ENCODE measurements at places on chromosomes 6 and 20.

GRCh38 chr20:57274846-57275245, 8.4 kb upstream of the BMP7 start:
- no peak for DNase-seq
- no peak overlapping the region for H3K4me3 ChIP-seq
- no peaks in the 10 kb centered on the region for H3K36me3 ChIP-seq
- H3K4me1 ChIP-seq: peaks cover 41% of the 10 kb centered on the region
- peak overlapping the region; percentile 78 for H3K27ac ChIP-seq

DNA sequence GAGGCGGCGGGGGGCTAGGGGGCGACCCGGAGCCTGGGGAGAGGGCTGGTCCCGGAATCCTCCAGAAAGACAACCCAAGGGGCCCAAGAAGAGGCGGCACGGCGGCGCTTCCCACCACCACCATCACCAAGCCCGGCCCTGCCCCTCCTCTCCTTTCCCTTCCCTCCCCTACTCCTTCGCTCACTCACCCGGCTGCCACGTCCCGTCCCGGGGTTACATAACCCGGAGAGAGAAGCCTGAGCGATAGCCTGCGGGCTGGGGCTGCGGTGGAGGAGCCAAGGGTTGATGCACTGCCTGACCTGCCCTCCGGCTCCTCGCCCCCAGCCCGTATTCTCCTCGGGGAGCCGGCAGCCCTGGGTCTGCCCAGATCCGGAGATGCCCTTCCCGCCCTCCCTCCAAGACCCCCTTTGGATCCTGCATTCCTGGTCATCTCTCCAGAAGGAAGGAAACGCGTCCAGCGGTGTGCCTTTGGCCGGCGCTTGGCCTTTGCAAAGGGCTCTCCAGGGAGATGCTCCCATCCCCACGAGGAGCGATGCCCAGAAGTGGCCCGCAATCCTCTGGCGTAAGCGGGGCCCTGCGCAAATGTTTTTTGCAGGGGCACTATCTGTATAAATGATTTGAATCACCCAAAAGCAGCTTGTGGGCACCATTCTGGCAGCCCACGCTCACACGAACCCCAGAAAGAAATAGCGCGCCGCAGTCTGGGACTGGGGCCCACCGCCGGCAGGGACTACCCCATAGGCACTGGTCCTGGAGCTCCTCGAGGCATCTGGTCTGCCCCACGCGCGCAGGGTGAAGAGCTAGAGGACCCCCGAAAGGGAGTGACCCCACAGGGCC, 4.6 kb upstream of the CPXM1 start:
- no peak for DNase-seq
- H3K36me3 ChIP-seq: no peaks in the 10 kb centered on the region
- no peaks in the 10 kb centered on the region for H3K27me3 ChIP-seq
- H3K4me1 ChIP-seq: peaks cover 7% of the 10 kb centered on the region
- no peak overlapping the region for H3K4me3 ChIP-seq

GRCh38 chr6:33112148-33112547, 36.4 kb downstream of the HLA-DPB1 start:
- no peak overlapping the region for H3K4me3 ChIP-seq
- no peaks in the 10 kb centered on the region for H3K4me1 ChIP-seq
- peaks cover 1% of the 10 kb centered on the region for H3K27me3 ChIP-seq
- H3K27ac ChIP-seq: no peak overlapping the region
- H3K36me3 ChIP-seq: no peaks in the 10 kb centered on the region
- no peak for DNase-seq

- H3K27ac ChIP-seq: no peak overlapping the region
- H3K4me3 ChIP-seq: no peak overlapping the region
- peaks cover 1% of the 10 kb centered on the region for H3K27me3 ChIP-seq
- DNase-seq: no peak
These were observed 42.7 kb downstream of the MAFB start for GRCh38 chr20:40646361-40646760.

DNA sequence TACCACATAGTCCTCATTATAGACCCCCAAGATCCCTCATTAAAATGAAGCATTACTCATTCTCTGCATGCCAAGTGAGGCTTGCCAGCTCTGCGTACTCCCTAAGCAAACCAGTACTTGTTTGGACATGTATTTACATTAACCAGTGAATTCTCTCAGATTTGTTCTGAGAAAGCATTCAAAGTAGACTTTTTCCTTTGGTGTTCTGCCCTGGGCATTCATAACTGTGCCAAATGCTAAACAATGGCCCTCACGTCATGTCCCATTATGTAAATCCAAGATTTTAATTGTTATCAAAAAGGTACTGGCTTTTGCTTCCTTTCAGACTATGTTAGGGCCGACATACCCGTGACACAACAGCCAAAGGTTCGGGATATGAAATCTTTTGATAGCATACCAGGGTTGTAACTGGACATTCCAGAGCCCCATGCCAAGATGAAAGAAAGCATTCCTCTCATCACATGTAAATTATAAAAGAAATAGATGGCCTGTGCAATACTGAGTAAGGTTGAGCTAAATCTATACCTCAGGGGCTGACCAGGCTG, 164.2 kb downstream of the ADAT2 start:
- no peak overlapping the region for H3K27ac ChIP-seq
- no peaks in the 10 kb centered on the region for H3K36me3 ChIP-seq
- H3K4me3 ChIP-seq: no peak overlapping the region
- no peaks in the 10 kb centered on the region for H3K27me3 ChIP-seq
- no peak for DNase-seq

DNA sequence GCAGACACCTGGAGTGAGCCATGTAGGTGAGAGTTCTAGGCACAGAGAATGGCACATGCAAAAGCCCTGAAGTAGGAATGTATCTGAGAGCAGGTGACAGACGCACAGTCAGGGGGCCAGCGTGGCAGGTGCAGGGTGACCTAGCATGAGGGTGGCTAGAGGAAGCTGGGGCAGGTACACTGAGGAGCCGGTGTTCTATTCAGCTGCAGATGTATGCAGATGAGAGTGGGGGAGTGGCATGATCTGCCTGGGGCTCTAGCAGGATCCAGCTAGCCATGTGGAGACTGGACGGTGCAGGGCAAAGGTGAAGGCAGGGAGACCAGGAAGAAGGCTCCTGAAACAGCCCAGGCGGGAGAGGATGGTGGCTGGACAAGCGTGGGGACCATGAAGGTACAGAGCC, 10.7 kb downstream of the PEDS1 start:
- peaks cover 24% of the 10 kb centered on the region for H3K4me1 ChIP-seq
- H3K36me3 ChIP-seq: peaks cover 20% of the 10 kb centered on the region
- H3K27ac ChIP-seq: peak overlapping the region; percentile 17
- peak; percentile 33 for DNase-seq

DNA sequence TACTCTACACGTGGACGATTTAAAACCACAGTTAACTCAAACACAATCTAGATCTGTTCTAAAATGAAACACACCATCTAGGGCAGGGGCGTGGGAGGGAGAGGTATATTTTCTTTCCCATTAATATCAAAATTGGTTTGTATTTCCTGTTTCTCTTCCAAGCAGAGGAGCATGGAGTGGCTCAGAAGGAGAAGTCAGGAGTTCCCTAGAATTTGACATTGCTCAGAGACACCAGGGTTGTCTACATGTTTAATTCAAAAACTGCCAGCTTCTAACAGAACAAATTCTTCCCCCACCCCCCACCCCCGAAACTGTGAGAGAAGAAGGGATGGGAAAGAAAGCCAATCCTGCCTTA, 2.3 kb downstream of the PREX1 start:
- 0 out of 2 replicates have a peak, but pooled peaks cover 4% of the 10 kb centered on the region for H3K27me3 ChIP-seq
- no peaks in the 10 kb centered on the region for H3K36me3 ChIP-seq
- H3K4me1 ChIP-seq: peaks cover 13% of the 10 kb centered on the region
- no peak overlapping the region for H3K4me3 ChIP-seq
- DNase-seq: no peak
- H3K27ac ChIP-seq: no peak overlapping the region
